A549 treated with dexamethasone at 1 μM for 4 hours (cell line): ENCODE measurements at places on chromosomes 2 and 18. TPM values are rescaled to one million over a fixed set of nuclear protein-coding genes. Genes with fewer than 3 reads are reported as not detected.

Gene ALPI
- 0.02 to 0.05 TPM (median 0.04 TPM) in 3 of 5 replicates, not detected in the others for total RNA-seq

Gene RALB
- total RNA-seq = 58.0 to 67.7 TPM (median 63.6 TPM) in 5 replicates

Gene RBM45
- 10.6 to 12.6 TPM (median 12.1 TPM) in 5 replicates for total RNA-seq

Gene NEU4
- total RNA-seq = 0.25 to 0.34 TPM (median 0.27 TPM) in 4 of 5 replicates, not detected in the other

Gene SCYGR4
- not detected in 5 replicates for total RNA-seq
